ENCODE measurements at places on chromosomes 3 and 15. TPM values are rescaled to one million over a fixed set of nuclear protein-coding genes. Genes with fewer than 3 reads are reported as not detected.

Gene XXYLT1
- total RNA-seq: 9.8 TPM

Gene CYP1A2
- total RNA-seq: not detected

Gene ATP10A
- total RNA-seq: 4.4 TPM

Gene GPR156
- 0.23 TPM for total RNA-seq

Gene IP6K1
- total RNA-seq: 31.0 TPM

Gene SNX1
- 39.0 TPM for total RNA-seq

Gene CNTN6
- total RNA-seq: not detected

Measured in smooth muscle cell of the coronary artery (primary cell).